ENCODE measurements at places on chromosomes 2 and 18.

DNA sequence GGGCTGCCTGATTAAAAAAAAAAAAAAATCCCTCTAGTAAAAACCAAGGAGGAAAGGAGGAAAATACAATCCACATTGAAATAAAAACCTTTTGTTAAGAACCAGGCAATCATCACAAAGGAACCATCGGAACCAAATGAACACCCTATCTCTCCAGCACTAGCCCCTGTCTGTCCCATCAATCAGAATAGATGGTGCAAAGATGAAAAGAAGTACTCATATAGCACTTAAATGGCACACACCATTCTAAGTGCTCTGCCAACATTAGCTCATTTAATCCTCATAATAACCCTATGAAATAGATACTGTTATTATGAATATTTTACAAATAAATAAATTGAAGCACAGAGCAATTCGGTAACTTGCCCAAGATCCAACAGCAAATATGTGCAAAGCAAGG is 38.5 kb downstream of the LRP2 start:
- no peak for DNase-seq

DNA sequence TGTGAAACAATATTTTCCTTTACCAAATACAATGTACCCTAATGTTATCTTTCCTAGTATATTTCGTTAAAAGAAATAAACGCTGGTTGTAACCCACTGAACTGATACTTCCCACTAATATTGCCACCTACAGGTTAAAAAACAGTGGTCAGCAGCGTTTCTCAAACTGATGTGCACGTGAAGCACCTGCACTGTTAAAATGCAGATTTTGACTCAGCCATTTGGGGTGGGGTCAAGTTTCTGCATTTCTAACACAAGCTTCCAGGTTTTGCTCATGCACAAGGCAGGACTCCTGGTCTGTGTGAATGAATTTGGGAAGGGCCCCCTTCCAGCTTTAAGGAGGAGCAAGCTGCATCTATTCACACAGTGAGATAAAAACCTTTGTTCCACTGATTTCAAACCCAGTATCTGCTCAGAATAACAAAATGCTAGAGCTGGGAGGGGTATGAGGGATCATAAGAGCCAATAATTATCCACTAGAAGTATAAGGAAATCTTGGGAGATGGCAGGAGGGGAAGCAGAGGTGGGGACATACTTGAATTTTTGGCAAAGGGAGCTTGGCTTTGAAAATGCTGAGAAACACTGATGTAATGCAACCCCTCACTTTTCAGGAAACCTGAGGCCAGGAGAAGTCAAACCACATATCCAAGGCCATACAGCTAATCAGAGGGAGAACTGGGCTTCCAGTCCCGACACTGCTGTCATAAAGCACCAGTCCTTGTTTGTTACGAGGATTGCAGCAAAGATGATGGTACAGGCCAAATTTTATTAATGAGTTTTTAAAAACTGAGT is 116.2 kb downstream of the RBMS1 start:
- DNase-seq, result no peak

DNA sequence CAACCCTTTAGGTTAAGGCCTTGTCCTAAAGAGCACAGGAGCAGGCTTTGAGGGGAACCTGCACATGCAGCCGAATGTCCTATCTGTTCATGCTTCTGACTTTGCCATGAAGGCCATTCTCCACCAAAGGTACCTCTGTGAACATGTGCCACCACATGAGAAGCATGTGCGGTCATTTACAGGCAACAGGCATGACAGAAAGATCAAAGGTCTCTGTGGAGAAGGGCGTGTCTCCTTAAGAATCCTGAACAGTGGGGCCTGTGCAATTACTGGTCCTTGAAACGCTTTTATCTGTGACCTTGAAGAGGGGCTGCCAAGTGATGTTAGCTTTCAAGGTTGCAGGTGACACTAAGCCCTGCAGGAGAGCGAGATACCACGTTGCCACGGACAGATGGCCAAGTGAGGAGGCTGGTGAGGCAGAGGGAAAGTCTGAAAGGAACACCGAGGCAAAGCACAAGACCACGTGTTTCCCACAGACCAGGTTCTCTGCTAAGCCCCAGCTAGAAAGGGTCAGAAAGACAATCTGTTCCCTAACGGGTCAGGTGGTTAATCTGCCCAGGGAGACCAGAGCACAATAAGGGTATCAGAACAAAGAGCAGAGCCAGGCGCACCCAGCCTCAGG is 19.5 kb upstream of the POMC start:
- no peak for DNase-seq

DNA sequence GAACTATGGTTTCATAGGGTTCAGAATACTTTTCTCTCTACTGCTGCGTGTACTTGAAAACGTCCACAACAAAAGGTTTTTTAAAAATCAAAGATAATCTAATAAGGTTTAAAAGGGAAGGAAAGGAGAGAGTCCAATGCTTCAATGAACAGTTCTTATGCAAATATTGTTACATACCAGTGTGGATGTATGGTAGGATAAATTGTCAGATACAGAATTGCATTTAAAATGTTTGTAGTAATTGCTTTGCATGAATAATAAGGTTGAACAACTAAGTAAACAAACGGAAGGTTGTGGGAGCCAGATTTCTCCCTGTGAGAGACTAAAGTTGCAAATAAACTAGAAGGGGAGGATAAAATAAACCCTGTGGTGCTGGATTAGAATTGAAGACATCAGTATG is 53.8 kb upstream of the RBBP8 start:
- no peak for DNase-seq

DNA sequence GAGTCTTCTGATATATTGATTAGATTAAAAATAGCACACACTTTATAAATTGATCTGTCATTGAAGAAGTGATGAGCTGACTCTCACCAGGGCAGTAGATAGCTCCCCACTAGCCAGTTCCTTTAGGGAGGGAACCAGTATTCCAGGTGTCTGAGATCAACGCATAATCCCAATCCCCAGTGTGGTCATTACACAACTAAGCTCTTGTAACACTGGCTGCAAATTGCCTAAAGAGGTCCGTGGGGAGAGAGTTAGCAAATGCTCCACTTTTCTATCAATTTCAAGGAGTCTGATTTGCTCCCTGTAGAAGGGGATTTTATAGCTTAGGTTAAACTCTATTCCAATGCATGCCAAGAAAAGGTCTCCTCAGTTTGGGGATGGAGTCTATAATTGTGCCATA is 7.7 kb downstream of the SLC14A1 start:
- no peak for DNase-seq

GRCh38 chr2:64212801-64213321 is 68.6 kb upstream of the PELI1 start:
- no peak for DNase-seq

DNA sequence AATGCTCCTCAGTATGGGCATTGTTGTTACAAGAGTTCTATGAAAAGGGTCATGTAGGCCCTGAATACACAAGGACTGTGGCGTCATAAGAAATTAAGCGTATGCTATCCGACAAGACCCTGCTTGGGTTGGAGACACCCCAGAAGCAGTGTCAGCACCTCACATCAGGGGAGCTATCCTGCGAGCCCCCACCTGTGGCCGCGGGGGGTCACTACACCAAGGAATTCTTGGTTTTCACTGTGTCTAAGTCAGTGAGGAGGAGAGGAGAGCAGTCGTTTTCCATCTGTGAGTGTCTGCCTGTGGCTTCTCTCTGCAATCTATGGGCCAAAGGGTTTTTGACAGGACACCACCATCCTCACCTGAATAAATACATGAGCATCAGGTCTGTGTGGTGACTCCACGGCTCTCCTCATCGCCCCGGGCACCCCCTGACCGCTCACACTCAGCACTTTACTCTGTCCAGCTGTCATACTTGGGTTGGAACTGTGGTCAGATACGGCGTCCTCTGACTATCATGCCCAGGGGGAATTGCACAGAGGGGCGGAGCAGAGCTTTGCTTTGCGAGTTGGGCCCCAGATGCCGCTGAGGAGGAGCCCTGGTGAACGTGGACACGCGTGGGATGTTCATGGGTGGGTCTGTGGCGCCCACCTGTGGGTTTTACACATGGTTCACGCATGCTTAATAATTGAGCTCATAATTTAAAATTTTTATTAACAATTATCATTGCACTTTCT is 235.5 kb downstream of the MYT1L start:
- DNase-seq, result no peak

DNA sequence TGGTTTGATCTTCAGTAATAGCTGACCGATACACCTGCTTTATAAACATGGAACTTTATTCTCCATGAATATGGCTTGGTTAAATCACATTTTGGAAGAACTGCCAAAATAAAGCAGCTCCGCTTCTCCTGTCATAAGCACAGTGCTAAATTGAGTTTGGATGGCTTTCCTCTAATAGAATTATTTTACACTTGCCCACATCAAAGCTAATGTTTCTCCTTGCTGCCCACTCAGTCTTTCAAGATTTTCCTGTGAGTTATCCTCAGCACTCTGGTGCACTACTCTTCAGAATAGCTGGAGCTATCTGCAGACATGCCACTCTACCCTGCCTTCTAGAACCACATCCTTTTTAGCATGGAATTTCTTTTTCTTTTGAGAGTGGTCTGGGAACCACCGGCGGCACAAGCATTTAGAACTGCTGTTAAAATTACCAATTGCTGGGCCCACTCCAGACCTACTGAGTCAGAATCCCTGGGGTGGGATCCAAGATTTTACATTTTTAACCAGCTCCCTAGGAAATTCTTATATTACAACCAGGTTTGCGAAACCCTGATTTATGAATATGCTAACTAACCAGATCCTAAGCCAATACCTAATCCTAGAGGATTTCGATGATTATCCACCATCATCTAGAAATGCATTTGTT is 283.3 kb downstream of the AFF3 start:
- DNase-seq, result no peak

GRCh38 chr18:24817587-24818371 is 357.3 kb downstream of the HRH4 start:
- no peak for DNase-seq

- DNase-seq, result no peak
Measured at GRCh38 chr18:75204732-75205513, 4.0 kb downstream of the PTGR3 start.

DNA sequence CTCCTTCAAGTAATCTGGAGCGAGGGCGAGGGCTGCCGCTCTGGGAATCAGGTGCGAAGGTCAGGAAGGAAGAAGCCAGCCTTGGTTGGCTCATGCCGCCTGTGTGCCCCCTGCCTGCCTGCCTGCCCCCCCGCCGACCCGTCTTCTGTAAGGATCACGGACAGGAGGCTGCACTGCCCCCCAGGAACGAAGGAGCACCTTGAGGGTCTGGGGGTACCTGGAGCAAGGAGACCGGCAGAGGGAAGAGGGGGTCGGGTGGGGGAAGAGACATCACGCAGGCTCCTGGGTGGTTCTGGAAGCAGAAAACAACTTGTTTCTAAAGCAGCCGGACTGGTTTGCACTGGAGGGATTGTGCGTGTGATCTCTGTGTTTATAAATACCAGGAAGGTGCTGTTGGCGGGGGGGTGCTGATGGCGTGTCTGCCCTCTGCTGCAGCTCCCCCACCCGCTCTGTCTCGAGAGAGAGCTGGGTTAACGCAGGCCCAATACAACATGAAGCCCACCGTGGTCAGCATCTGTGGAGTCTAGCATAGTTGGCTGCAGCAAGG is 1.7 kb downstream of the FOSL2 start:
- no peak for DNase-seq

- no peak for DNase-seq
Measured at GRCh38 chr2:196099916-196100315, 31.3 kb upstream of the DNAH7 start.

- no peak for DNase-seq
Measured at GRCh38 chr2:27024188-27024587, 8.6 kb upstream of the TMEM214 start.

GRCh38 chr2:75523313-75524275 is 37.1 kb downstream of the EVA1A start:
- no peak for DNase-seq

GRCh38 chr2:197113275-197113711 is 186.8 kb upstream of the PGAP1 start:
- no peak for DNase-seq

DNA sequence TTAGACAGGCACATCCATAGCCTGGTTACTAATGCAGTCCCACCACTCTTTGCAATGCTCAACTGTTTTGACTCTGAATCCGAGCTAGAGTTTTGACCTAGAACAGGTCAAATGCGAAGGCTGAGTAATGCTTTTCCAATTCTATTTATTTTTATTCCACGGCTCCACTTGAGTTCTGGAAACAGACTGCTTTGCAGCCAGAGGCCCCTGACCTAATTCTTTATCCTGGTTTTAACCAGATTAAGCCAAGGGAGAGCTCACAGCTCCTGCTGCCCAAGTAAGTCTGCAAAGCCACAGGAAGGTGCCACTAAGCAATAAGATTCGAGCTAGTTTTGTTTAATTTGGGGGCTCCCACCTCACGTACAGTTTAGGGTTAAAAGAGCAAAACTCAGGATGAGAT is 51.4 kb downstream of the MREG start:
- DNase-seq, result no peak

DNA sequence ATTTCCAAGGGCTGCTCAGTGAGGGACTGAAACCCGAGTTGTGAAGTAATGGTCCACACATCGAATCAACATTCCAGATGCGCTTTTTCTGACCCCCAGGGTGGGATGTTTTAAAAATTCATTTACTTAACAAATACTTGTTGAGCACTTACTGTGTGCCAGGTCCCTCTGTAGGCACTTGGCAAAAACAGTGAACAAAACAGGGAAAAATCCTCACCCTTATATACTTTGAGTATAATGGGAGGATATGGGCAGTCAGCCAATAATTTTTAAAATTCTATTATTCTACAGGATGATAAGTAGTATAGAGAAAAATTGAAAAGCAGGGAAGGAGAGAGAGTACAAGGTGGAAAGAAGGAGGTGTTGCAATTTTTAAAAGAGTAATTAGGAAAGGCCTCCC is 31.3 kb upstream of the AFTPH start:
- no peak for DNase-seq

DNA sequence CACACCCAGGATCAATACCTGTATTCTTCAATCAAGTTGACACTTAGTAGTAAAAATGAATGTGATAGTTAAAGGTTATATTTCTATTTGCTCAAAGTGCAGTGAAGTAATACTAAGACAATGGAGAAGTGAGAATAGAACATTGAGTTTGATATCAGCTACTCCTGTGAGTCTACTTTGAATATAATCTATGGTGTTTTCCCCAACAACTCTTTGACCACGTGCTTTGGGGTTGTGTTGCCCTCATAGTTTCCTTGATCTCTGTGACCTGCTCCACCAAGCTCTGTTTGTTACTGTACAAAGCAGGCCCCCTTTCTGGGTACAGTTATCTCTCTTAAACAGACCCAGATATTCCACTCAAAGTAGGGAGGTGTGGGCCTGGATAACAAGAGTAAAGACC is 222.9 kb downstream of the GALR1 start:
- no peak for DNase-seq

- no peak for DNase-seq
Measured at GRCh38 chr18:59996370-59996966, 96.7 kb downstream of the PMAIP1 start.

All from activated CD8-positive, alpha-beta memory T cell treated with anti-CD3 and anti-CD28 coated beads for 1 hour (primary cell).